Tongue (tissue), 3 donors: ENCODE measurements at places on chromosomes 3 and 15.

GRCh38 chr3:36918050-36918449, 26.8 kb downstream of the TRANK1 start:
- no peak for DNase-seq

GRCh38 chr15:51816611-51817010, 12.8 kb upstream of the TMOD3 start:
- no peak for DNase-seq

GRCh38 chr3:149541091-149541491, 66.6 kb downstream of the TM4SF4 start:
- no peak for DNase-seq

DNA sequence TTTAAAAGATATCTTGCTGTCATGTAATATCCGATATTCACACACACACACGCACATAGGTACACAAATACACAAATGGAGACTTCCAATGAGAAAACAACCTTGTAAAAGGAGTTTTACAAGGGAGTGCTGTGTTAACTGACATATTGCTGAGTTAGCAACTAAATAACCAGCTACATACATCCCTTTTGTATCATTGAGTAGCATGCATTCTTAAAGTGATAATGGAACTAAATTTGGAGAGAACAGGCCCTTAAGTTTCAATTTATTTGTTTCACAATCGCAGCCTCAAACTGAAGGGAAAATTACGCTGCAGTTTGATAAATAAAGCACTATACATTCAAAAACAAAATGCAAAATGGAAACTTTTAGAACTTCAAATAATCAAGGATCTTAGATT, 1046.0 kb upstream of the NR2F2 start:
- DNase-seq, result no peak

DNA sequence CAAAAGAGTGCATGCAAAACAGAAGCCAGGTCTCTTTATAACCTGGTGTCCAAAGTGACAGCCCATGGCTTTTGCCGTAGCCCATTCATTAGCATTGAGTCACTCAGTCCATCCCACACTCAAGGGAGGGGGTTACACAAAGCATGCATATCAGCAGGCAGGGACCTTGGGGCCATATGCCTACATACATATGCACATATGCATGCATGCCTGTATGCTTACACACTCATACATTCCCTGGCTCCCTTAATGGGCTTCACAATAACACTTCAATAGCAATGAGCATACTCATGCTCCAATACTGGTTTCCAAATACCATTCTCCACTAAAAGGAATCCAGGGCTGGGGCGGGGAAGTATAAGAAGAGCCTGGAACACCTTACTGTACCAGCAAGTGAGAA, 22.0 kb downstream of the TRPM1 start:
- DNase-seq, result no peak

- no peak for DNase-seq
Observed at GRCh38 chr15:39411102-39411989, 169.5 kb upstream of the THBS1 start.

GRCh38 chr3:153273217-153273616, 111.2 kb downstream of the RAP2B start:
- DNase-seq, result no peak

DNA sequence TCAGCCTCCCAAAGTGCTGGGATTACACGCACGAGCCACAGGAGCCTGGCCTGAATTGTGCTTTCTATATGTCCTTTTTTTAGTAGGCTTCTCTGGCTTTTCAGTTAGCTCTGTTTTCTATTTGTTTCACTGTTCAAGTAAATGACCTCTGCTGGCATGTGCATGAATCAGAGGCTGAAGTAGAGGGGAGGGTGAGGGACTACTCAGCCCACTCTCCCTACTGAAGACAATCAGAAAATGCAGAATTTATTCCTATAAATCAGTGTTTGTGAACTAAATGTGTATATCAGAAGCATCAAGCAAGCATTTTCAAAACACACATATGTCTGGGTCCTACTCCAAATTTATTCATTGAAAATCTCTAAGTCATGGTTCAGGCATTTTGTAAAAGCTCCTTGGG, 45.0 kb downstream of the ZMAT3 start:
- DNase-seq, result no peak

DNA sequence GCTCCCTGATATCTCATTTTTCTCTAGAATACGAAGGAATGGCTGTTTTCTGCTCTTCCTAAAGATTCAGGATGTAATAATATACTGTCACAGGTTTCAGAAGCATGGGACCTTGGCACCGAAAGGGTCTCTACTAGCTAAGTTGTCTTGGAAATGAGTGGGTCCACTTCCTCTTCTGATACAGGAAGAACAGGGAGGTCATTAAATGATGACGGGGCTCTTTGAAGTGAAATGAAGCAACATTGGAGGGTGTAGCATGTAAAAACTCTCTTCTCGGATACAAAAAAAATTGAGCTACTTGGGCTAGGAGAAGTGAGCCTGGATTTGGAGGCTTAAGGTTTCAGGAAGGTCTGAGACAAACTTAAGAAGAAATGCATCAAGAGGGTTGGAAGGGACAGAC, 349.8 kb upstream of the TPRG1 start:
- DNase-seq, result no peak

GRCh38 chr3:18238746-18239331, 186.3 kb downstream of the SATB1 start:
- no peak for DNase-seq
